ENCODE measurements at places on chromosomes 3 and 15.

DNA sequence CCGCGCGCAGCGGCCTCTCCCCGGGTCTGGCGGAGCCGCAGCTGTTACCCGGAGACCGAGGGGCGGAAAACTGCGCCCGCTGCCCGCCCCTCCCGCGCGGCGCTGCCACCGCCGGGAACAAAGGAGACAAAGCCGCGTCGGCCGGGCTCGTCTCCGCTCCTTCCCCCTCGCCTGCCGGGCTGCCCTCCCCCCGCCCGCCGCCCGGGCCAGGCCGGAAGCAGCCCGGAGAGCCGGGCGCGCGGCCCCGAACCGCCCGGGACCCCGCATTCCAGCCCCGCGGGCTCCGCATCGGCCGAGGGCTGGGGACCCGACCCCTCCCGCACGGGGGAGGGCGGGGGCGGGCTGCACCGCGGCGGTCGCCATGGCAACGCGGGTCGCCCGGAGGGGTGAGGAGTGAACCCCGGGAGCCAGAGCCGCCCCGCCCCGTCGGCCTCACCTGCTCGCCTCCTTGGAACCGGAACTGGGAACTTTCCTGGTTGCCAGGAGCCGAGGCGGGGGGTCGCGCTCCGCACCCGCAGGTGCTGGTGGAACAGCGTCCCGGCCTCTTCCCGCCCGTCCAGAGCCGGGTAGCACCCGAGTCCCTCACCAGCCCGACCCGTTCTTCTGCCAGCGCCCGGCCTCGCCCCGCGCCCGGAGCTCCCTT, 448 bp downstream of the PLXNB1 start:
- DNase-seq: peak; percentile 86

- DNase-seq: no peak
Measured at GRCh38 chr3:100781301-100781700, 72.0 kb downstream of the TFG start.

GRCh38 chr3:155494332-155494731, 200.8 kb upstream of the STRIT1 start:
- no peak for DNase-seq

DNA sequence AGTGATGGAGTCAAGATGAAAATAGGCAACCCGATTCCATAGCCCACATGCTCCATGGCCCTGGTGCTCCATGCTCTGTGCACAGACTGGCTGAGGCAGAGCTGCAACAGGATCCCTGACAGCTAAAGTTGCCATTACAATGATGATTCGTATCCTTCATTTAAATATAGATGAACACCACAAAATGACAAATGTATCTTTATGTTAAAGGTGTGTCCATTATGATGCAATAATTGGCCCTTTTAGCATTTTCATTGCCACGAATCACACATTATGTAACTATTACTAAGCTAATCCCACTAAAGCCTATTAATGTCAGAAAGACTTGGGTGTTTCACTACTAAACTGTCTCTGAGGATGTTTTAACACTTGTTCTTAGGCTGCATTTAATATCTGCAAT, 270.2 kb upstream of the THBS1 start:
- no peak for DNase-seq

DNA sequence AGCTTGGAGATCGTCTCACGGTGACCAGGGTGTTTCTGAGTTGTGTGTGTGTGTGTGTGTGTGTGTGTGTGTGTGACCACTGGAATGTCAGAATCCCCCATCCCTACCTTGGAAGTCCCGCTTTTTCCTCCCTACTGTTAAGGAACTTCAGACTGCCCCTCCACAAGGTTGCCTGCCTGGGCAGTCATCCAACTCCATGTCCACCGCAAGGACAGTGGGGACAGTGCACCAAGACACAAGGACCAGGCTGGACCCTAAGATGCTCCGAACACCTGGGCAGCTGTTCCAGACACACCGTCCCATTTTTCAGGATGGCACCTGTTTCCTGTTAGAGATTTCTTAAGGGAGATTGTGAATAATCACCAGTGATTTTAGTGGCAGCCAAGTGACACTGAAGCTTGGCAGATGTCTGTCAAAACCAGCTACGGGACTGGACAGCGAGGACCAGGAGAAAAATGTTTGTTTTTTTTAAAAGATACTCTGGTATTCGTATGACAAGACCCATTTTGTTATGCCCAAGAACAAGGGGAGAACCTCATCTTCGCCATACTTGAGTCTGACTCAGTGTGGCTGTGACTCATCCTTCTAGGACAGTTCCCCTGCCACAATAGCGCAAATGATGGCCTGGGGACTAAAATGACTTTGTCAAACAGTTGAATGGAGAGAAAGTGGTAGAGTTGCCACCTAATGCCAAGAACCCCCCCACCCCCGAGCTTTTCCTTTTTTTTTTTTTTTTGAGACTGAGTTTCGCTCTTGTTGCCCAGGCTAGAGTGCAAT, 15.5 kb downstream of the PAQR9 start:
- DNase-seq: no peak

Data from amygdala (tissue), 56 donors.